AG09309 (cell line): ENCODE measurements at places on chromosomes 3 and 15.

DNA sequence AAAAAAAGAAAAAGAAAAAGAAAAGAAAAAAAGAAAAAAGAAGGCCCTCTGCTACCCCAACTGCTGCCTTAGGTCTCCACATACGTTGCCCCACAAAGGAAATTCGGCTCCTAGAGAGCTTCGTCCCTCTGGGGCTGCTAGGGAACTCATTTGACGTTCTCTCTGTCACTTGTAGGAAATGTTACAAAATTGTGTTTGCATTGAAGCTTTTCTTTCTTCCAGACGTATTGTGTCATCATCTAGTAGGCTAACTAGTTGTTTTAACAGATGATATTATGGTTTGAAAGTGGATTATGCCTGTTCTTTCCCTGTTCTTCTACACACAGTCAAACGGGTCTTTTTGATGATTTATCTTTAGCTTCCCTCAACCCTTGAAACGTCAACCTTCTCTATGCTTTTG is 125.3 kb downstream of the BDH1 start:
- no peak for DNase-seq

GRCh38 chr3:119628816-119629445 is 31.2 kb downstream of the PLA1A start:
- DNase-seq, result no peak

DNA sequence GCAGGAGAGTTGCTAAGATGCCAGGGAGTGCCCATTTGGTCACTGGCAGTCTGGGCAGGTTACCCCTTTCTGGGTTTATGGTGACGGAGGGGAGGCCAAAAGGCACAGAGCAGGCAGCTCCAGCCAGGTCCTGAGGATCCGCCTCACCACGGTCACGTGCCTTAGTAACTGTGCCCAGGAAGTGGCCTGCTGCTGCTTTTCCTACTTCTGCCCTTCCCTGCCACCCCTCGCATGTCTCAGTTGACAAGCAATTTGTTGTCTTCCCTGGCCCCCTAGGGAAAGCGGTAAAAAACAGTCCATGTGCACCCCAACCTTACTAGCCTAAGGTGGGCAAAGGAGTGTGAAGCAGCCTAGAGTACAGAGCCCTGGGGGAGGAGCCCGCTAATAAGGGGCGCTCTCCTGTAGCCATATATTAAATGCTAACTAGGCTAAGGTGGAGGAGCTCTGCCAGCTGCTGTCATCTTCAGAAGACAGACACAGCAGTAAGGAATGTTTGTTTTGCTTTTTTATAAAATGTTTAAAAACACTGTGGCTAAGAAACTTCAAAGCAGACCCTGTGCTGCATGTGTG is 9.1 kb upstream of the LIPH start:
- DNase-seq, result no peak

DNA sequence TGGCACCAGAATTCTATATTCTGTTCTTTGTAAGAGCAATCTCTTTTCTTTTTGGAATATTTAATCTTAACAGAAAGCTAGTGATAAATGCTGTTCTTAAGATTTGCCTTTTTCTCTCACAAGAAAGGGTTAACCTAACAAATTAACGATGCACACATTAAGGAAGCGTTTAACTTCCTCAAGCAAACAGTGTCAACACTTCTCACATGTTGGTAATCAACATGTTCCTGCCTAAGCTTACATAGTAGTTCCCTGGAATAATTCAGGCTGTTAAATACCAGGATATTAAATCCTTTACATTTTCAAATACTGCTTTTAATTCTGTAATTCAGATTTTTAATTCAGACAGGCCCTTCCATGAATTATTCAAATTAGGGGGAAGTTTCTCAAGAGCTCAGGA is 67.4 kb upstream of the RPL35A start:
- no peak for DNase-seq

DNA sequence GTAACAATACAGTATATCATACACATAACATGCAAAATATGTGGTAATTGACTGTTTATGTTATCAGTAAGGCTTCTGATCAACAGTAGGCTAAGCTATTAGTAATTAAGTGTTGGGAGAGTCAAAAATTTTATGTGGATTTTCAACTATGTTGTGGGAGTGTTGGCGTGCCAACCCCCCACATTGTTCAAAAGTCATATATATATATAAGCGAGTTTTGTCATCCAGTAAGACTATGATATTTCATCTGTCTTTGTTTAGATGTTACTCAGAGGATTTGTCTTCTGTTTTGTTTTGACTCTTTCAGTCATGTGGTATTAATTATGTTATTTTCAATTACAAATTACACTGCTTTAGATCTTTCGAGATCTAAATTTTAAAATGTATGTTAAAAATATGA is 51.0 kb upstream of the RAP2B start:
- no peak for DNase-seq

GRCh38 chr3:5016211-5017161 is 37.2 kb downstream of the BHLHE40 start:
- DNase-seq, result no peak
